Esophagus squamous epithelium (tissue), 5 donors: ENCODE measurements at places on chromosomes 16 and 17.
A peak's percentile ranks its signal among the peaks of the same experiment; 100 is the strongest.

DNA sequence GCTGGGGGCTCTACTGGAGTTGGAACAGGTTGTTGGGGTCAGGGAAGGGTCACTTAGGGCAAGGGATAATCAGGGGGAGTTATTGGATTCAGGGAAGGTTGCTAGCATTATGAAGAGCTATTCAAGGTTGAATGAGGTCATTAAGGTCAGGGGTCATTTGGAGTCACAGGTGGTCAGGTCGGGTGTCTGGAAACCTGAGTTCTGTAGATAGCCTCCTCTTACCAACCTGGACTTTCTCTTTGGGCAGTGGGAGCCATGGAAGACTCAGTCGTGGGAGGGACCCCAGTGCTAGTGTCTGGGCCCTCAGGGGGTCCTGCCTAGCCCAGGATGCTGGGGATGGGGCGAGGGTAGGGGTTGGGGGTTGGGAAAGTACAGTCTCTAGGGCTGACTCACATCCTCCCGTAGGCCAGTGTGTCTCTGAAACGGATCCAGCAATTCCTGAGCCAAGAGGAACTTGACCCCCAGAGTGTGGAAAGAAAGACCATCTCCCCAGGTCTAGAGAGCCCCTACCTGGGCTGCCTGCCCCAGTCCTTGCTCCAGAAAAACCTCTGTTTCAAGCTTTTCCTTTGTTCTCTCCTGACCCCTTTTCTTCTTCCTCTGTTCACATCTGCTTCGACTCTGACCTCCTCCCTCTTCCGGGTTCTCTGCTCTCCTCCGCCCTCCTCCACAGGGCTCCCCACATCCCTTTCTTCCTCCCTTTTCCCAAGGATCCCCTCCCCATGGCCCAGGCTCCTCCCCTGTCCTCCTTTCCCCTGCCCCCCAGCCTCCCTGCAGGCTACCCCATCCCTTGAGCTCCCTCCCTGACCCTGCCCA lies 33.5 kb downstream of the ABCC3 start:
- peaks cover 6% of the 10 kb centered on the region for H3K4me1 ChIP-seq
- no peak overlapping the region for H3K4me3 ChIP-seq
- no peaks in the 10 kb centered on the region for H3K27me3 ChIP-seq
- no peak for DNase-seq
- no peak overlapping the region for H3K27ac ChIP-seq

- H3K27me3 ChIP-seq, result no peaks in the 10 kb centered on the region
- peaks cover 18% of the 10 kb centered on the region for H3K4me1 ChIP-seq
- H3K4me3 ChIP-seq, result peak overlapping the region; percentile 84
- peak overlapping the region; percentile 93 for H3K27ac ChIP-seq
- no peaks in the 10 kb centered on the region for H3K36me3 ChIP-seq
- DNase-seq, result no peak
Observed at GRCh38 chr16:58733248-58733670, 857 bp downstream of the GOT2 start.

DNA sequence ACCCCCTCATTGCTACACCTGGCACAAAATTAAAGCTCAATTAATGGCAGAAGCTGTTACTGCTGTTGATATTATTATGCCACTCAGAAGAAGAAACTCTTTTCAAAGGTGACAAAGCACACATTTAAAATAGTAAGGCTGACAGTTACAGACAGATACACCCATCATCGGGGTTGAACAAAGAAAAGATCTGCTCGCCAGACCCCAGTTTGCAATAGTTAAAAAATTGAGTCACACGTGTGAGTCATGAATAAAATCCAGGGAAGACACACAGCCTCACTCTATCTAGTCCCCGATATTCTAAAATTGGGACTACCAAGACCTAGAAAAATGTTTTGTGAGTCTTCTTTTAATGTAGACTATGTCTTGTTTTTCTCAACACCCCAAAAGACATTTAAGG lies 330.0 kb upstream of the SOX9 start:
- no peak for DNase-seq
- no peak overlapping the region for H3K4me3 ChIP-seq
- H3K27me3 ChIP-seq, result no peaks in the 10 kb centered on the region
- no peaks in the 10 kb centered on the region for H3K4me1 ChIP-seq
- no peak overlapping the region for H3K27ac ChIP-seq

DNA sequence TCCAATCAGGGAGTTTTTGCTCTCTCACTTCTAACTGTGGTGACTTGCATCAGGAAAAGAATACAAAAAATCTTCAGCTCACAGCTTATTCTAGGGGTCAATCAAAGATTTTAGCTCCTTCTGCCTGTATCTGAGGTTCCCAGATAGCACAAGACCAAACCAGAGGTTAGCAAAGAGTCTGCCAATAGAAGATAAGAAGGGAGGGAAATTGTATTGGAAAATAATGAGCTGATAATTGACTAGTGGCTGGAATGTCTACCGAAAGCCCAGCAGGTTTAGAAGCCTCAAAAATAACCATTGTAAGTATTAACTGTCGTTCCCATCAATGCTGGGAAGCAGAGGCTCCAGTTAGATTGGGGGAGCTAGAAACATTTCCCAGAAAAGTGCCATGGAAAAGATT lies 26.3 kb downstream of the HS3ST3A1 start:
- no peak overlapping the region for H3K4me3 ChIP-seq
- DNase-seq, result no peak
- H3K36me3 ChIP-seq, result no peaks in the 10 kb centered on the region
- no peaks in the 10 kb centered on the region for H3K27me3 ChIP-seq

DNA sequence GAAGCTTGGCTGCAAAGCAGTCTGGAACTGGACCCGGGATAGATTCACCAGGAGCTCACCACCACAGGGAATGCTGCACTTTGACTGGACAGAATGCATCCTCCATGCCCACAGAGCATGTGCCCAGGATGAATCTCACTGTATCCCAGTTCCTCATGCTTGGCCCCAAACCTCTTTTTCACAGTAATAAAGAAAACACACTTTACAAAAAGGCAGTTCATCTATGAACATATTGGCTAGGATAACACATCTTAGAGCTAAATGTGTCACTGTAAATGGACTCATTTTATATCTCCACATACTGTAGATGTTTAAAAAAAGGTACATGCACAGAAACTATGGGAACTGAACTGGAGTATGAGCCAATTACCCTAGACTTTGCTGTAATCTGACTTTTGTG lies 266.9 kb downstream of the TOX3 start:
- no peak for DNase-seq
- H3K27ac ChIP-seq, result no peak overlapping the region
- H3K4me3 ChIP-seq, result no peak overlapping the region

GRCh38 chr16:24471561-24472350 lies 67.6 kb upstream of the RBBP6 start:
- H3K4me1 ChIP-seq, result no peaks in the 10 kb centered on the region
- H3K4me3 ChIP-seq, result no peak overlapping the region
- no peaks in the 10 kb centered on the region for H3K36me3 ChIP-seq
- H3K27ac ChIP-seq, result no peak overlapping the region
- DNase-seq, result no peak

- no peaks in the 10 kb centered on the region for H3K36me3 ChIP-seq
- H3K4me3 ChIP-seq, result no peak overlapping the region
- no peak for DNase-seq
- no peaks in the 10 kb centered on the region for H3K4me1 ChIP-seq
- no peak overlapping the region for H3K27ac ChIP-seq
- H3K27me3 ChIP-seq, result peaks cover 55% of the 10 kb centered on the region
Observed at GRCh38 chr16:75198135-75198600, 8.8 kb downstream of the CTRB2 start.
